ENCODE measurements at places on chromosomes 5 and 9.

DNA sequence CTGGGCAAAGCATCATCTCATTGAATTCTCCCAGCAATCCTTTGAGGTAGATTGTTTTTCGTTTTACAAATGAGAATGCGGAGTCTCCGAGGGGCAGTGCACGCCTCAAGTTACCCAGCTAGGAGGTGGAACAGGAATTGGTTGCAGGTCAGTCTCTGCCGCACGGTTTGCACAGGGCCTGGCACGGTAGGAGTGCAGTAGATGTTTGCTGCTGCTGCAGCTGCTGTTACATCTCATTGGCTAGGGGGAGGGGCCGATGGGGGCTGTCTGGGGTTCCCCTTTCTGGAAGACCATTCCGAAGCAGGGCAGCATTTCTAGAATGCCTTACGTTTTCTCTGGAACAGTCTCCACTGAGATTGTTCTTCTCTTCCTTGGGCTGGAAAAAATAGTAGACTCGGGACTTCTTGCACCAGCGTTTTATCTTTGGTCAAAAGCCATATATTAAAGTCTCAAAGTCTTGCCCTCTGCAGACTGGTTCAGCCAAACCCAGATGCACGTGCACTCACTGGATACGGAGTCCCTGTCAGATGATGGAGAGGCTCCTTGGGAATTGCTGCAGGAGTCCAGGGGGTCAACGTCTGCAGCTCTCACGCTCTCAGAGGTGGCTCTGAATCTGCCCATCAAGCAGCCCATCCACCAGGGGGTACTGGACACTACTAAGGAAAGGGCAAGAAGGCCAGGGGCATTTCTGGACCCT, 1.2 kb downstream of the USP20 start:
- peak; percentile 52 for DNase-seq

DNA sequence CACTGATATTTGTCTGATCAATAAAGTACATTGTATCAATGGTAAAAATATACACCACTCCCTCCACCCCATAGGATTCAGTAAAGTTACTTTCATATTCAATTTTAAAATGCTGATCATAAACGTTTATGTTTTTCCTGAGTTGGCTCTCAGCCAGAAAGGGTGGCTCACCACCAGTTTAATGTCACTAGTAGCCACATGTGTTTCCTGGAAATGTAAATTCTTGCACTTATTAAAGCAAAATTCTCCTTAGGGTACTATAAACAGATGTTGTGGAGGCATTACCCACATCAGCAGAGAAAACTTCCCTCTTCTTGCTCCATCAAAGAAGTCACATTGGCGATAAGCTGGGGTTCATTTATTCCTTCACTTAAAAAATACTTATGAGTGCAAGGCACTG, 210.3 kb downstream of the SREK1 start:
- DNase-seq = no peak

- DNase-seq = no peak
Observed at GRCh38 chr9:35962126-35962906, 4.4 kb upstream of the OR2S2 start.

DNA sequence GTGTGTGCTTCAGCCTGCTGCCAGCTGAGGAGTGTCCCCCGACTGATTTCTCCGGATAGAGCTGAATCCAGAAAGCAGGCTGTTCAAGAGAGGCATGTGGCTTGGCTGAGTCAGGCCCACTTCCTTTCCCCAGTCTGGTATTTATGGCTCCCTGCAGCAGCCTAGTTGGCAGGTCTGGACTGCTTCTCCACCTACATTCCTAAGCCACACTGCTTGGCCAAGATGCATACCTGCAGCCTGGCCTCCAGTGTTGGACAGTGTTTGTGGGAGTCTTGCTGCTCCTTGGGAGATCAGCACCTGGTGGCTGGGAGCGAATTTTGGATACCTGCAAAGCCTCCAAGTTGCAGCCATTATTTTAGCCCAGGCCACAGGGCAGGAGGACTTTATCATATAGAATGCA, 670.8 kb downstream of the ACTL7B start:
- DNase-seq = no peak

DNA sequence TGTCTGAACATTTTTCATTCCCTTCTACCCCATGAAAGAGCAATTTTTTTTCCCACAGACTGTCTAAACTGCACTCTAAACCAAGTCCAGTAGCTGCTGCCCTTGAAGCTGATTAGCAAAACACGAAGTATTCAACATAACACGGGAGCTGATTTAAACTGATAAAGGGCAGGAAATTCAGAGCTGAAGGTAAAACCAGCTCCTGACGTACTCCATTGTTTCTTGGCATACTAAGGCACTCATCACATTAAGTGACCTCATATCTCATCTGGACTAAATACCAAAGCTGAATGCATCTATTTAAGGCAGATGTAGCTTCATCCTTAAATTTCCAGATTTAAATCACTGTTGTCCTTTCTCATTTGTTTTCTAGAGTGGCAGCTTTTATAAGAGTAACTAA, 12.0 kb downstream of the GDF9 start:
- DNase-seq = no peak

GRCh38 chr5:146068977-146069779, 36.2 kb downstream of the PLAC8L1 start:
- no peak for DNase-seq

GRCh38 chr9:96126321-96126881, 175.6 kb downstream of the HSD17B3 start:
- DNase-seq = no peak

- DNase-seq = no peak
Observed at GRCh38 chr9:72440992-72441847, 76.2 kb upstream of the ZFAND5 start.

DNA sequence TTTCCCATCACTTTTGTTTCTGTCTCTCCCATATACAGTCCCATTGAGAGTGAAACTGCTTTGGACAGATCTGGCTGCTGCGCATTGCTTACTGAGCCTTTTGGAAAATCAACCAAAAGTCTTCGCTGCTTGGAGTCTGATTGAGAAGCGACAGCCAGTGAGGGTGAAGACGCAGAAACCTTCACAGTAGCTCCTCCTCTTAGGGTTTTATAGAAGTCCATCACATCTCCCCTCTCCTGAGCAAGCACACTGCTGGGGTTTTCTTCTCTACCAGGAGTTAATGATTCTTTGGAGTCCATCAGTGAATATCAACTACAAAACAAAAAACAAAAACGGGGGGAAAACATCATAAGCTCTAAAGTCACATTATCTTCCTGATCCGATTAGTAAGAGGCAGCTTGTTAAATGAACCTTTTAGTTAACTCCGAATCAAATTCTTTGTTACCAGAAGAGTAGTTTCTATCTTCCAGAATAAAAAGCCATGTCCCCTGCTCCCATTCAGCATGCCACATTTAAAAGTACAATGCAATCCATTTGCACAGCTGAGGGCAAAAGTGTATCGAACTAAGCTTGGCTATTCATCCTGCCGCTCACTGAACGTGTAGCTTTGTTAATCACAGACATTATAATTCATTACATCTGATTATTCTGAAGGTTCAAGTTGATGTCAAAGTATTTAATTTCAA, 2.8 kb downstream of the NR3C1 start:
- DNase-seq = peak; percentile 7

DNA sequence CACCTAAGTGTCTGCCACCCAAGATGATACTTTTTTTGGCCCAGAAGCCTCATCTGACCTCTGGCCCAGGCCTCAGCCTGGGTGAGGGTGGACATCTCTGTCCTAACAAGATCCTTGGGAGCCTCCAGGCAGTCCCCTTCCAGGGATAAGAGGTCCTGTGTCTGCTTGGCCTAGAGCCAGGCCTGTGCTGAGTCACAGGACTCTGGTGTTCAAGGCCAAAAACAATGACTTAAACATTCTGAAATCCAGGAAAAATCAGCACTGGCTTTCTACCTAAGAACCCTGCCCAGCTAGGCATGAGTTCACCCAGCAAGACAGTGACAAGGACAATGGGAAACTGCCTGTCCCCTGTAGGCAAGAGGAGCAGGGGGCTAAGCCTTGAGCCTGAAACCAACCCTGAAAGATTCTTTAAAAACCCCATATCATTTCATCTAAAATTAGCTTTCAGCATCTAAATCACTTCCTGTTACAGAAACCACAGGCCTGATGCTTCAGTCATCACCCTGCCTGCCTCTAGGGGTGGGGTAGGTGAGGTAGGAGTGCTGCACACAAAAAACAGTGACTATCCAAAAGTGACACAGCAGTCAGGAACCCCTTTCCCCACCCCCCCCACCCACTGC, 29.9 kb downstream of the CSF2 start:
- DNase-seq = peak; percentile 85
